ENCODE measurements at places on chromosomes 3 and 15.

GRCh38 chr3:57604971-57605370, 7.8 kb upstream of the ARF4 start:
- no peak for DNase-seq

GRCh38 chr3:132867526-132867925, 145.3 kb upstream of the NPHP3 start:
- DNase-seq = no peak

DNA sequence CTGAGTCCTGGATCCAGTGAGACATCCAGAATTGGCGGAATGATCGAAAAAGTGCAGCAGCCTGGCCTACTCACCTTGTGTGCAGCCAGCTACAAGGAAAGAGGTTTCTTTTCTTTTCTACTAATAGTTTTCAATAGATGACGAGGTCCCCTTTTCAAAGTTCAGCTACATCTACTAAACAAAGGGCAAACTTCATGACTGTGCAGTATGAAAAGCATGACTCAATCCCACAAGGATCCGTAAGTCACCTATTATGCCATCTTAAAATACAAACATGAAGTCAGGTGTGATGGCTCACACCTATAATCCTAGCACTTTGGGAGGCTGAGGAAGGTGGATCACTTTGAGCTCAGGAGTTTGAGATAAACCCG, 16.7 kb downstream of the MIX23 start:
- no peak for DNase-seq

DNA sequence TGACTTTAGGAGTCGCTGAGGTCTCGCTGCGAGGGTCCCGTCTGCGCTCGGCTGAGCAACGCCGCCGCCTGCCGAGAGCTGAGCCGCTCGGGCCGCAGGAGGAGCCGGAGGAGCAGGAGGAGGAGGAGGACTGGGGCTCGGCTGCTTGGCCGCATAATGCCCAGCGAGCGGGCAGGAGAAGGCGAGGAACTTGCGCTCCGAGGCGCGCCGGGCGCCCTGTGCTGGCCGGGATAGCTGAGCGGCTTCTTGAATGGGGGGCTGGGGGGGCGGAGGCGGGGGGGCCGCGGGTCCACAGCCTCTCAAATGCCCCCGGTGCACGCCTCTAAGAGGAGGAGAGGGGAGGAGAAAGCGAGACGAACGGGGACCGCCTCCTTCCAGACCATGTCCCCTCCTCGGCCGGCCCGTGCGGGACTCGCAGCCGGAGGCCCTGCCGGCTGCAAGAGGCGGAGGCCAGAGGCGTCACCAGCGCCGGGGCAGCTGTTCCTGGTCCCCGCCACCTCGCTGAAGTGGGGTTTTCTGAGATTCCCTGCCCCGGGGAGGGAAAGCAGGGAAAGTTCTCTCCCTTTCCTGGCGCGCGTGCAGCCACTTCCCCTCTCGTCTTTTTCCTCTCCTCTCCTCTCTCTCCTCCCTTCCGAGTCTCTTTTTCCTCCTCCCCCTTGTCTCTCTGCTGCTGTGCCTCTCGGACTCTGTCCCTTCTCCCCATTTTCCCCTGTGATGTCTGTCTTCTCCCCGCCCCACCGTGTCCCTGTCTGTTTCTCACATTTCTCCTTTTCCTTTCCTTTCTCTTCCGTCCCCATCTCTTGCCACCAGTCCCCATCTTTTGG, at the start of gene ADAMTS9:
Gene ADAMTS9, minus strand, starts transcription at position 220 of the 824 bp plus-strand sequence. CDS start 343 bp downstream, outside the sequence.
- peak; percentile 68 for DNase-seq

- peak; percentile 30 for DNase-seq
Observed at GRCh38 chr3:127222664-127223063, 29.7 kb downstream of the PRR23E start.

DNA sequence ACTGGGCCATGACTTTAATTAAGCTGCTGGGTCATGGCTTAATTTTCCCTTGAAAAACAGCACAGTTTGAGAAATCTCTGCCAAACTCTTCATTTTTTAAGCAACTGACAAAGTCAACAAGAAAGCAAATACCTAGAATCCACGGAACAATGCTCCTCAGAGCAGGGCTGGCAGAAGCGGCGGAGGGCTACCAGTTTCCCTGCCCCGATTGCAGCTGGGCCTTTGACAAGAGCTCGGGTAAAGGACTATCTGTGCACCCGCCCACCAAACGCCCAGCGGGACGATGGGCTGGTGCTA, 1.2 kb downstream of the GOLIM4 start:
- no peak for DNase-seq

DNA sequence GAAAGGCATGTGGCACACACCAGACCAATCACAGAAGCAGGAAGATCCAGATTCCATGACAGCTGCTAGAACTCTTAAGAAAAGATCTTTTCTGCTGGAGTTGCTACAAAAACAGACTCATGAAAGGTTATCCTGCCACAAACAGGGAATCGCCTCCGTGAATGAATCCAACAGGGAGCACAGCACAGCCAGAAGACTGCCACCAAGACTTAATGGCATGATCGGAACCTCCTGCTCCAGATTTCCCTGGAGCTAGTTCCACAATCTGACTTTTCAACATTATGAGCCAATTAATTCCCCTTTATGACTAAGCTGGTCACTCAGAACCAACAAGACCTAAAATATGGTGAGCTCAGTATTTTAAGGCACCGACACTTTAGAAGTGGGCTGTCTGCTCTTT, 232.5 kb downstream of the FOXP1 start:
- DNase-seq = no peak

DNA sequence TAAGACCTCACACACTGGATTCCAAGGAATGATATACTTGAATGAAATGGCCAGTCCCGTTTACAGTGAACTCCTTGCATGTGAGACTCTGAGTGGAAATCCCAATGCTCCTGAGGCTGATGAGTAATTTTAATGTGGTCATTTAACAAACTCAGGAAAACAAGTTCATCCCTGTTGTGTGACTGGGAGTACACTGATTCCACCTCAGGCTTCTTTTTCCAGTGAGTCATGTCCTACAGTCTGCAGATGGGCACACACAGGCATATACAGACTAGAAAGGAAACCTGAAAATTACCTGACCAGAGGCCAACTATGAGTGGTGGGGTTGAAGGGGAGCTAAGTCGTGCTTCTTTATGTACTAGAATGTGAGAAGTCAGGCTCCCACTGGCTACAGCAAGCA, 5.8 kb downstream of the SQOR start:
- DNase-seq = no peak

- DNase-seq = no peak
Observed at GRCh38 chr3:139472380-139473010, 3.8 kb downstream of the RBP2 start.

DNA sequence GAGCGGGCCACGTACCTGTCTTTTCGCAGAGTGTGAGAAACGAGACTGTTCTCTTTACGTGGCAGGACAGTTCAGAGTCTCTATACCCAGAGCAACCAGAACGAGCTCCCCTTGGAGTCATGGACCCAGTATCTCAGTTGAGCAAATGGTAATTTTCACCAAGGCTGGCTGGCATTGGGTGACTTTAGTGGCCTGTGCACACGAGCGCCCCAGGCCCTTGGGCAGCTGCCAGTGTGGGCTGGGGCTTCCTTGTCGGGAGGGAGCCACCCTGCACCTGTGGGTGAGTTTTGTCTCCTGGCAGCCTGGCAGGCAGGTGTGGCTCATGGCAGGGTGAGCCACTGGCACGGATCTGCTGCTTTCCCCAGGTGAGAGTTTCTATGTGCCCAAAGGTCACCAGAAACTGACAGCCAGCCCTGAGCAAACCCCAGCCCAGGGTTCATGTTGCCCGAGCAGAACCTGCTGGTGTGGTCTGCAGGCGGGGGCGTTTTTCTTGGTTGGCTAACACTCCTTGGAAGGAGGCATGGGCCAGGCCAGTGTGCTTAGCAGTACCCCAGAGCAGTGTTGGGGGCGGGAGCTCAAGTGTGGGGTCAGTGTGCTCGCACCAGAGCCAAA, 135.0 kb downstream of the TJP1 start:
- DNase-seq = no peak

DNA sequence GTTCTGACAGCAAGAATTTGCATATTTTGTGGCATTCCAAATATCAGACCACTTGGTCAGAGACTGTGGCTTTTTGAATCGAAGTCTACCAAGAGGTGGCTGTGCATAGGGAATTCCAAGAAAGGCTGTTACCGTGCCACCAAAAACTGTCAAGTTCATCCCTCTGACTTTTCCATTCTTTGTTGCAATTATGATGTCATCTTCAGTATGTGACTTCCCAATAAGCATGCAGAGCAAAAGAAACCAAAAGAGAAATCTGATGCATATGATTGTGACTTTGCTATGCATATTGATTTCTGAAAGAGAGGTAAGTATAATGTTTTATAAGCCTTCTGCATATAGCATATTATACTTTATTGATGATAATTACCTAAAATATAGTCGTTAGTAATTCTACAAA, 6.5 kb downstream of the BCHE start:
- DNase-seq = no peak

DNA sequence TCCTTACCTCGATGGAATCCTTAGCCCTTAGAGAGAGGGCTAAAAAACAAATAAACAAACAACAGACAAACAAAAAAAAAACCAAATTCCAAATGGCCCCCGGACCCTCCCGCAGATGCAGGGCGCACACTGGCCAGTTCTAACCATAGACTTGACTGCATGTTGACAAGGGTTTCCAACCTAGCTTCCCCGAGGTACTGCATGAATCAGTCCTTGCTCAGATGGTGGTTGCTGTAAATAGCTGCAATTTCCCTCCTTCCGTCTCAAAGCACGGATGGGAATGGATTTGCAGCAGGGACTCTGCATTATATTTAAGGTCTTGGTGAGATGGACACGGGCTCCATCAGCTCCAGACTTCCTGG, 162.8 kb downstream of the CD47 start:
- peak; percentile 35 for DNase-seq

GRCh38 chr3:44418549-44418948, 58.9 kb downstream of the ZNF445 start:
- DNase-seq = peak; percentile 26

DNA sequence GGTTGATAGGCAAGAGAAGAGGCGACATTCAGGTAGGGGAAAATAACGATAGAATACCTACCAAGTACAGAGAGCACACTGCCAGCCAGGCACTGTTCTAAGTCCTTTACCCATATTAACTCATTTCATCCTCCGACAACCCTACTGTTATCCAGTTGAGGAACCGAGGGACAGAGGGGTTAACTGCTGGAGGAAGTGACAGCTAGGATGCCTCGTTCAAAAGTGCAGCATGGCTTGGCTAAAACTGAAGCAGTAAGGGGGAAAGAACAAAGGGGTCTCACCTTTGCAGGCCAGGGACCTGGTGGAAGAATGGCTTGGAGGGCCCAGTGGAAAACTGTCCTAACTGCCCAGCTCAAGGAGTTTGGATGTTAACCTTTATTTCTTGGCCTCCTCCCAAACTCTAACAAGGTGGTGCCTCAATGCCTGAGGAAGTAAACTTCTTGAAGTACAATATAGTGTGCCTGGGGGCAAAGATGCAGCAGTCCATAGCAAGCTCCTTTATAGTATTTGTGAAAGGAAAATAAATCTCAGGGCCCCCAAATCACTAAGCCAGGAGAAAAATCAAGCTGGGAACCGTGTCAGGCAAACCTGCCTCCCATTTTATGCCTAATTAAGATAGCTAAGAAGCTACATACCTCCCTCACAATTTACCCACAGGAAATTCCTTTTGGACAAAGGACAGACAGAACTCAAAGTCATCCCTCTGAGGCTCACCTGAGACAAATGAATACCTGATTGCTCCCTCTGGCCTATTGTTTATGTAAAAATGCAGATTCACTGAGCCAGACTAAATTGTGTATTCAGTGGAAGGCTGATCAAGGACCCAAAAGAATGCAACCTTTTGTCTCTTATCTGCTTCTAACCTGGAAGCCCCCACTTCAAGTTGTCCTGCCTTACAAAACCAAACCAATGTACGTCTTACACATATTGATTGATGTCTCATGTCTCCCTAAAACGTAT, 1.6 kb upstream of the ITGB5 start:
- DNase-seq = no peak

GRCh38 chr15:71530116-71530515, 280.2 kb upstream of the NR2E3 start:
- no peak for DNase-seq

- no peak for DNase-seq
Observed at GRCh38 chr3:11928381-11928780, 75.8 kb upstream of the SYN2 start.

- no peak for DNase-seq
Observed at GRCh38 chr3:101680466-101680865, 3.5 kb upstream of the ZBTB11 start.

GRCh38 chr3:64187065-64187959, 38.0 kb downstream of the PRICKLE2 start:
- DNase-seq = no peak

DNA sequence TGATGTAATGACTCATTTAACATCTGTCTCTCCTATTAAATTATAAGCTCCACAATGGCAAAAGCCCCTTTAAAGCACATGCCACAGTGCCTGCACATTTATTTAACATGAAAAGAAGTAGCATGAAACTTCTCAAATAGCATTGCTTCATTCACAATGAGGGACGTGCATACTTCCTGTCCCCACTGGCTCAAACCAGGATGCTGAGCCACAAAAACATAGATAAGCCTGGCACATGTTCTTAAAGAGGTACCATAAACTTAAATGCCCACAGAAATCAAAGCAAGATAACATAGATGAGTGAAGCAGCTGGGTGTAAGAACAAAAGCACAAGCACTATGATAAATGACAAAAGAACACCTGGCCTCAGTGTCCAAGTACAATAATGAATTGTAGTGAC, 3.8 kb downstream of the TP53BP1 start:
- no peak for DNase-seq

DNA sequence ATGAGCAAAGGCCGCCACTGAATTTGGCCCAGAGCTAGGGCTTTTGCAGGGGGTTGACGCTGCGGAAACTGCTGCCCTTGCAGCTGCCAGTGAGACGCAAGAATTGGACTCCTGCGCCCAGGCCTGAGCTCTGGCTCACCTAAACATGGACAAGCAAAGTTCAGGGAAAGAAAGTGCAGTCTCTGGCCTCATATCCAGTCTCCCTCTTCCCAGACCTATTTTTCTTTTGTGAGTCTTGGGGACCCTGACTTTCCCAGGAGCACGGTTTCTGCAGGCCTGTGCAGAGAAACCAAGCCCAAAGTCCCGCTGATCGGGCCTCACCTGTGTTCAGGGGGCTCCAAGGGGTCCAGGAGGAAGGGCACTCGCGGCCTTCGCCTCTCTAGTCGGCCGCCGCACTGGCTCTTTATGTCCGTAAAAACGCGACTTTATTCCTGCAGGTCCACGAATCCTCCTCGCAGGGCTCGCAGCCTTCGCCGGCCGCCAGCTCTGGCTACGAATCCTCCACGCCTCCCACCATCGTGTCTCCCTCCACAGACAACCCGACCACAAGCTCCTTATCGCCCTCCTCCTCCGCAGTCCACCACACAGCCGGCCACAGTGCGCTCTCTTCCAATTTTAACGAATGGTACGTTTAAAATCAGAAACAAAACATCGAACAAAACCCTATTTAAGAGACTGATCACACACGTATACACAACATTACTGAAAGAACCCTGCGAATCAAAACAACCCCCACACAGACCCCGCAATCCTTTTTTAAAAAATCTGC, 3.9 kb downstream of the ZIC1 start:
- no peak for DNase-seq

GRCh38 chr15:96290679-96291078, 39.8 kb upstream of the NR2F2 start:
- DNase-seq = no peak

GRCh38 chr3:150970665-150971324, 1.7 kb downstream of the CLRN1 start:
- DNase-seq = no peak

- DNase-seq = no peak
Observed at GRCh38 chr3:41327718-41328117, 128.4 kb downstream of the CTNNB1 start.
